Glutamatergic neuron (in vitro differentiated cells): ENCODE measurements at places on chromosomes 1 and 21.

- no peak for DNase-seq
Observed at GRCh38 chr1:28449904-28450303, 55.9 kb upstream of the RCC1 start.

GRCh38 chr1:25126562-25126961, 105.7 kb downstream of the SYF2 start:
- DNase-seq = no peak

- DNase-seq = no peak
Observed at GRCh38 chr1:33294071-33295010, 26.6 kb downstream of the A3GALT2 start.

GRCh38 chr1:109792056-109792831, 28.5 kb upstream of the EPS8L3 start:
- peak; percentile 41 for DNase-seq

DNA sequence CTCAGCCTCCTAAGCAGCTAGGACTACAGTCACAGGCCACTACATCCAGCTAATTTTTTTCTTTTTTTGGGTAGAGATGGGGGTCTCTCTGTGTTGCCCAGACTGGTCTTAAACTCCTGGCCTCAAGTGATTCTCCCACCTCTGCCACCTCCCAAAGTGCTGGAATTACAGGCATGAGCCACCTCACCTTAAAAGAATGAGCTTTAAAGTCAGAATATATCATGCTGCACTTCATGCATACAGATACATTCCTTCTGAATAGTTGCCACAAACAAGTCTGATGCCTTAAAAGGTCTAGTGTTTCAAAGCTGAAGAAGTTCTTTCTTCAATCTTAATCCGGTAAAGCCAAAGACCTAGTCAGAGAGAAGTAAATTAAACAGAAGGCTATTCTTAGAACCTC, 23.8 kb upstream of the CPLANE2 start:
- DNase-seq = no peak

- DNase-seq = no peak
Observed at GRCh38 chr1:239233626-239234025, 152.7 kb upstream of the CHRM3 start.

DNA sequence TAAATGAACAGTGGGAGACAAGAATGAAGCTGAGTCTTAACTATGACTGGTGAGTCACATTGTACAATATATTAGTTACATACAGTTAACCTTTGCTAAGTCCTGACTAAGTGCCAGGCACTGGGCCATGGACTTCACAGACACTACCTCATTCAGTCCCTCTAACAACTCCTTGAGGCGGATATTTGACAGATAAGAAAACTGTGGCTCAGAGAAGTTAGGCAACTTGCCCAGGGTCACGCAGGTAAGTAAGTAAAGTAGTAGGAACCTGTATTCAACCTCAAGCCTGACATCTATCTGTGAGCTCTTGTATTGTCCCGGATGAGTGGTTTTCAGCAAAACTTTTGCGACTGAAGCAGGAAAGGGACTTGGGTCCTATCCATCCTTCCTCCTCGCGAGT, 62.1 kb downstream of the GNG12 start:
- DNase-seq = no peak

- DNase-seq = no peak
Observed at GRCh38 chr1:38000529-38001455, 4.5 kb downstream of the FHL3 start.

- DNase-seq = peak; percentile 21
Observed at GRCh38 chr1:50105433-50105832, 3.3 kb upstream of the ELAVL4 start.

GRCh38 chr1:182391028-182391361, 595 bp downstream of the GLUL start:
- DNase-seq = peak; percentile 62

DNA sequence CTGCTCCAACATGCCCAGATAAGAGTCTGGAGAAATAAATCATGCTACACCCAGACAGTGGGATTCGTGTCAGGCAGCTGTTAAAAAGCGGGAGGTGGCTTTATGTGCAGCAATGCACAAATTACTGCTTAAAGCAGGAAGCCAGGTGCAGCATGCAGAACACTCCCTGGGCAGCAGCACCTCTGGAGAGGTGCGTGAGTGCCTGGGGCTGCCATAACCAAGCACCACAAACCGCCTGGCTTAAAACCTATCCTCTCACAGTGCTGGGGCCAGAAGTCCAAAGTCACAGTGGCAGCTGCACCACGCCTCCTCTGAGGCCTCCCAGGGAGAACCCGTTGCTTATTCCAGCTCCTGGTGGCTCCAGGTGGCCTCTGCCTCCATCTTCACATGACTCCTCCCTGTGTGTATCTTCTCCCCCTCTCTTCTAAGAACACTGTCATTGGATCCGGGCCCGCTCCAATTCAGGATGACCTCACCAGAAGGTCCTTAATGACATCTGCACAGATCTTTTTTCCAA, 115.6 kb downstream of the SIK1 start:
- no peak for DNase-seq

- no peak for DNase-seq
Observed at GRCh38 chr1:5670590-5671350, 321.5 kb downstream of the NPHP4 start.
